Transverse colon (tissue), 4 donors: ENCODE measurements at places on chromosomes 6 and 20. TPM values are rescaled to one million over a fixed set of nuclear protein-coding genes. Genes with fewer than 3 reads are reported as not detected.

GRCh38 chr20:64130271-64130670 lies 22.9 kb upstream of the NPBWR2 start:
- no peak for DNase-seq

DNA sequence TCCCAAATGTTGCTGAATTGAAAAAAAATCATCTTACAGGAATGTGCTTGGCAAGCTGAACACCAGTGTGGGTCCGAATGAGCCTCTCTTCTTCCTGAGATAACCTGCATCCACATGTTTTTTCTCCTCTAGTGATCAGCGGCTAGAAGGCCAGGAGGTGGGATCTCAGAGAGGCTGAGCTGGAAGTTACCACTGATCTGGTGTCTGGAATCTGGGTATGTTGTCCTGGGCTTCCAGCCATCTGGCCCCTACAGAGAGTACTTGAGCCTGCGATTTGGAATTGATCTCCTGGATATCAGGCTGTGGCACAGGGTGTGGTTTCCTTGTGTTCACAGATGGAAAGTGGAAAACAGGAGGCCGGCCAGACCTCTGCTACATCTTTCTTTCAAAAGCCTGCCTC lies 35.9 kb downstream of the SULF2 start:
- DNase-seq, result no peak

DNA sequence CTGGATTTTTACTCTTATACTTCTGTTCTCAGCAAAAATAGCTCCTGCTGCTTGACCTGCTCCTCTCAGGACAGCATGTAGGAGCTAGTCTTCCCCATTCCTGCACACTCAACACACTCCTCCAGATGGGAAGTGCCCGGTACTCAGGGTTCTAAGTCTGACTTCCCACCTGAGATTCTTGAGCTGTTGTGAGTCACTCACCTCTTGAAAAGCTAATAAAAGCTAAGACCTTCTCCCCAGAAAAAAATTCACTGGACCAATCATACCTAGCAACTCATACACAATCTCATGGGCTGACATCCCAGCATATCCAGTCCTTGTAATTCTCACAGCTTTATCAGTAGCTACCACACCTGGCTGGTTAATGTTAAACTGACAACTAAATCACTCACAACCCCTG lies 53.5 kb downstream of the TRPC4AP start:
- peak; percentile 71 for DNase-seq

- DNase-seq, result peak; percentile 85
Observed at GRCh38 chr20:62822788-62823651, 6.2 kb downstream of the COL9A3 start.

DNA sequence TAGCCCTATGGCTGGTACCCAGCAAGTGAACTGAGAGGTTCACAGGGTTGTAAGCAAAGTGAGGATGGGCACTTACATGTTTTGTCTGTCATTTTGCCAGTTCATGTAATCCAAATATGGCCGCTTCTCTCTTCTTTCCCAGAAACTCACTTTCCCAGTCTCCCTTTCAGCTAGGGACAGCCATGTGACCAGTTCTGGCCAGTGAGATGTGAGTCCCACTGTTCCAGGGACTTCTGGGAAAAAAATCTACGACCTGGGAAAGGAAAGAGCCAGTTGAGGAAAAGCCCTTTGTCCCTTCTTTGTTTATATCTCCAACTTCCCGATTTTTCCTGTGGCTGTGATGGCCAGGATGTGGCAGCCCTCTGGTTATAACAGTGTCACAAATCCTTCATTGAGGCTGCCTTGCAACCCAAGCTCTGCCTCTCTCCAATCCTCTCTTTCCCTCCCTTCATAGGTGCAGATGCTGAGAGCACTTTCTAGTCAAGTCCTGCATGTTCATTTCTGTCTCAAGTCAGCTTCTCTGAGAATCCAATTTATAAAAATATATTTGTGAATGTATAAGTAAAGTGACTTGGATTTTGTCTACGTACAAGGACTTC lies 148.6 kb upstream of the ZFP64 start:
- no peak for DNase-seq

DNA sequence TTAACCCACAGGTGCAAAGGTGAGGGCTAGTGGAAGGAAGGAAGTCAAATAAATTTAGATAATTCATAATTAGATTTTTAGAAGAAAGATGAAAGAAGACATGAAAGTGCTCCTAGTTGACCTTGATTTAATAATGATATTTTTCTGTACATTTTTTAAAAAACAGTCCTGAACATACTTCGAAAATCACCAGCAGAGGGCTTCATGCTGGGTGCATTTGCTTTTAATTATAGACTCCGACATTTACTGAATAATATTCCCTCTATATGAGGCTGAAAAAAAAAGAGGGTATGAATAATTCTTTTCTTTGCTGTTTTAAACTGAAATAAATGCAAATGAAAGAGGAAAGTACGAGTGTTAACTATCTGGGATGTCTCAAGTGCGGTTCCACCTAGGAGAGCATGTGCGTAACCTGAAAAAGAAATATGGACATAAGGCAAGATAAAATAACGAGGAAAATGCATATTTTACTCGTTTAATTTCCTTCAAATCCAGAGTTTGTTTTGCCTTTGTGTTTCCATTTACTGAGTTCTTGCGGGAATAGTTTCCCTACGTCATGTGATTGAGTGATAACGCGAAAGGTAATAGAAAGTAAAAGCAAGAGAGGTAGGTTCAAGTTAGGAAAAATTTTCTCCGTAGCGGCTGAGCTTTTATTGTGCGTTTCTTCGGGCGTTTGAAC lies 3.1 kb upstream of the TFAP2B start:
- no peak for DNase-seq

DNA sequence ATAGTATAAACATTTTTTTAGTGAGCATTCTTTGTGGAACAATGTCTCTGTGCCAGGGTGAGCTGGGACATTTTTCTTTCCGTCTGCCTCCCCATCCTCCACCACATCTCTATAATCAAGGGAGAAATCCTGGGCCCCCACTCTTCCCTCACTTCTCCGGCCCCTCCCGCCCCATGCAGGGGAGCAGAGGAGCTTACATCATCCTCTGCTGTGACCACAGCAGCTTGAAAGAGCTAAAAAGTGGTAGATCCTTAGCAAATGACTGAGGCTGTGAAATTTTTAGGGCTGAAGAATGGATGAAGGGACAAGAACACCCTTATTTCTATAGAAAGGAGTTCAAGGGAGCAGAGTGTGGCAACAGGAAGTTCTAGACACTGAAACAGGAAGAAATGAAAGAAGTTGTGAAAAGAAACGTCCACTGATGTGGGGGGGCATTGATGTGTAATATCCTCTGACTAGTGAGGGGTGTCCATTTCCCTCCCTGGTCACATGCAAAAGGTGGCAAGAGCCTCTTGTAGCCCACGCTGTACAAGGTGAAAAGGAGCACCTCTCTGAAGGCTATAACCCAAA lies 380.3 kb upstream of the JARID2 start:
- no peak for DNase-seq

The OOEP gene
- total RNA-seq, result not detected

- no peak for DNase-seq
Observed at GRCh38 chr6:13712599-13712898, 914 bp upstream of the RANBP9 start.

DNA sequence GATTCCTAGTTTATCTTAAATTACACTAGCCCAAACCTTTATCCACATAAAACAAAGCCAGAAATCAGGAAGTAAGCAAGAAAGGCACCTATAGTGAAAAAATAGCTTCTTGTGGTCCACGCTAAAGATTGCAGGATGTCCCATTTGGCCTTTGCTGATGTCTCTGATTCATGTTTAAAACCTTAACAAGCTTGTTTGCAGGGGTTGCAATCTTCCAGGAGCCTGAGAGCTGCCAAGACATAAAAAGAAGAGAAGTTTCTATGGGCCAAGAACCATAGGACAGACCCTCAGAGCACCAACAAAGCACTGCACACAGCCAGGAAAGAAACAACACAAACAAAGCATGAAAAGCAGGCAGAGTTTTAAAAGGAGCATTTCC lies 49.4 kb downstream of the ADAT2 start:
- no peak for DNase-seq

The SDHAF4 gene
- 1.9 TPM for total RNA-seq

The FRS3 gene
- 3.3 TPM for total RNA-seq

The HLA-E gene
- total RNA-seq, result 610 TPM
